ENCODE measurements at places on chromosomes 1 and 21.

DNA sequence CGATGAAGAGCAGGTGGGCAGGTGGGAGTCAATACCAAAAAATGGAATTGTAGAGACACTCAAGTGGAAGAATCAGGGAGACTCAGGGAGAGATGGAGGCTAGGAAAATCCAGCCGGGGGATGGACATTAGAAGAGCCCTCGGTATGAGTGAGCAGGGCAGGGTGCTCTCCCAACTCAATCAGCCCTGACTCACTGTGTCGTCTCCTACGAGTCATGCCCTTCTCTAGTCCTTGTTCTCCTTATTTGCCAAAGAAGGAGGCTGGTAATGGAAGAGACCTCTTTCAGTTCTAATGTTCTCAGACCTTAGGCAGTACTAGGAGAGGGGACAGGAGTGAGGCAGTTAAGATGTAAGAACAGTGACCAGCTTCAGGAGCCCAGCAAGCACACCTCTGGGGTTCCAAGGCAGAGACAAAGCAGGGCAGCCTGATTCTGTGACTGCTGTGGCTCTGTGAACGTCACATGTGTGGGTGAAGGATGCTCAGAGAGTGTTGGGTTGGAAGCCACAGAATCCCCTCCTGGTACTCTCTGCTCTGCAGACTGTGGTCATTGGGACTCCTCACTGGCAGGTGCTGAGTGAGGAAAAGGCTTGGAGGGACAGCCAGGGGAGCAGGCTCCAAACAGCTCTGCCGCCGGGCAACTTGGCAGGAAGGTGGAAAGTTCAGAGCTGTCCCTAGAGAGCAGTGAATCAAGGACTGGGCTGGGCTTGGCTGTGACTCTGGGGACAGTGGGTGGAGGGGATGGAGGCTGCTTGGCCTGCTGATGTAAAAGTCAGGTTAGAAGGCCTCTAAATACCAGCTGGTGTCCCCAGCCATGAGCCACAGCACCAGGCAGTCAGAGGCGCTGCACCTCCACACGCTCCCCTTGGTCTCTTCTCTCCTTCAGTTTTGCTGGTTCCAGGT is 11.1 kb upstream of the GJA5 start:
- DNase-seq: no peak

DNA sequence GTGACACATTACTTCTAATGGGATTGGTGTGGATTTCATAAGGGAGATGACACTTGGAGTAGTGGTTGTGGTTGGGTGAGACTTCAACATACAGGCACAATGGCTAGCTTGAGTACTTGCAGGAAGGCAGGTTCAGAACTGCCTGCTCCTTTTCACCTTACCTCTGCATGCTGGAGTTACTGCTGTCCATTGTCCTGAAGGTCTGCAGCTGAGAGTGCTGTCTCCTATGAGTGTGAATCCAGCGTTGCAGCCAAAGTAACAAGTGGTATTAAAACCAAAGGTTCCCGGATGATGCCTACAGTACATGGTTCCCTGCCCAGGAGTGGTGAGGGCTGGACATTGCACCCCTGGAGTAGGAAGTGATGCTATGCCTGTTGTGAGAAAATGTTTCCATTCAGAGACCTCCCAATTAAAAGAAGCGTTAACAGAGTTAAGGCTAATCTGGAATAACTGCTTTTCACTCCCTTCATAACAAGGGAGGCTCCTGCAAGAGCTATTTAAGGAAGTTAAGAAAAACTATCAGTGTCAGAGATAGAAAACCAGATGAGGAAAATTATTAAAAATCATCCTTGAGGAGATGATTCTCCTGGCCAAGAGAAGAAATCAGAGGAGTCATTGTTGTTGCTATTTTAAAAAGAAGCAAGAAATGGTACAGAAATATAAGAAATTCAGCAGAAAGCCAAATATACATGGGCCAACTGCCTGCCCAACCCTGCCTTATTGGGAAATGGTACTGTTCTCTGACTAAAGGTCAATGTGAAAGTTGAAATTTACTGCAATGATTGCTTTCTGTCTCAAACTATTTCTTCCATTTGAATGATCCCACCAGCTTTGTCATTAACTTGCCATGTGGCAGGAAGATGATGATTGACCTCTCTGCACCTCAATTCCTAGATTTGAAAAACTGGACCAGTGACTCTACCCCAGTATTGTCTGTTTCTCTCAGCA is 9.8 kb upstream of the F5 start:
- peak; percentile 63 for DNase-seq

- DNase-seq: no peak
Observed at GRCh38 chr1:55825461-55825860, 610.3 kb upstream of the USP24 start.

- no peak for DNase-seq
Observed at GRCh38 chr1:150207281-150207971, 28.5 kb downstream of the ANP32E start.

- no peak for DNase-seq
Observed at GRCh38 chr1:29523136-29523535, 286.8 kb downstream of the PTPRU start.

GRCh38 chr1:165259236-165259635 is 97.3 kb downstream of the LMX1A start:
- DNase-seq: no peak

DNA sequence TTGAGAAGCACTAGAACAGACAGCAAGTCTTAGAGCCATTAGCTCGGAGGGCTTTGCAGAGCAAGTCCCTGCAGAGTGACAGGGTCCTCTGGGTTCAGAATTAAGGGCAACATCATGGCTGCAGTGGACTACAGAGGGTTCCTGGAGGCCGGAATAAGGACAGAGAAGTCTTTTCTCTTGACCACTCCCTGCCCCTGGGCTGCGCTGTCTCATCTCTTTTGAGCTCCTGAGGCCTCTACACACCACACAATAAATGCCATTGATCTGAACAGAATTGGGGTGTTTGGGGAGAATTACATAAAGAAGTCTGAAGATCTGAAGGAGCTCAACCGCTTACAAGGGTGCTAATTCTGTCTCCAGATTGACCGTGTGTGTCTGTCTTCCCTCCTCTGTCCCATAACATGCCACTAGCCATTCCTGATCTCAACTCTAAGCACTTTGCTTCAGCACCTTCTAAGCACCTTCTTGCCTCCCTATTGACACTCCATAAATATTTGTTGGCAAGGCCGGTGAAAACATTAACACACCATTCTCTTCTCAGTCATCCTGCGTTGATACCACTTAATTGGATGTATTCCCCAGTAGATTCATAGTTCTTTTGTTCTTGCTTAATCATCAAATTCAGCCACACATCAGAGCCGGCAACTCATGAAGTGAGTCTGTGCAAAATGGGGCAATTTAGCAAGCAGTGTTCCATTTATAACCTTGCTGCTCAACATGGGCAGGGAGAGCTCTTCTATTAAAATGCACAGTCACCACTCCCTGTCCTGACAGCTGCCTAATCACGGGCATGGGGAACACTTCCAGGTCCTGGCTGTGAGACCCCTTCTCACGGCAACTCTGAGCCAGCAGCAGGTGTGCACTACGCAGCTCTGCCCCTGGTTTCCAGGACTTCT is 49.7 kb downstream of the NMNAT2 start:
- no peak for DNase-seq

DNA sequence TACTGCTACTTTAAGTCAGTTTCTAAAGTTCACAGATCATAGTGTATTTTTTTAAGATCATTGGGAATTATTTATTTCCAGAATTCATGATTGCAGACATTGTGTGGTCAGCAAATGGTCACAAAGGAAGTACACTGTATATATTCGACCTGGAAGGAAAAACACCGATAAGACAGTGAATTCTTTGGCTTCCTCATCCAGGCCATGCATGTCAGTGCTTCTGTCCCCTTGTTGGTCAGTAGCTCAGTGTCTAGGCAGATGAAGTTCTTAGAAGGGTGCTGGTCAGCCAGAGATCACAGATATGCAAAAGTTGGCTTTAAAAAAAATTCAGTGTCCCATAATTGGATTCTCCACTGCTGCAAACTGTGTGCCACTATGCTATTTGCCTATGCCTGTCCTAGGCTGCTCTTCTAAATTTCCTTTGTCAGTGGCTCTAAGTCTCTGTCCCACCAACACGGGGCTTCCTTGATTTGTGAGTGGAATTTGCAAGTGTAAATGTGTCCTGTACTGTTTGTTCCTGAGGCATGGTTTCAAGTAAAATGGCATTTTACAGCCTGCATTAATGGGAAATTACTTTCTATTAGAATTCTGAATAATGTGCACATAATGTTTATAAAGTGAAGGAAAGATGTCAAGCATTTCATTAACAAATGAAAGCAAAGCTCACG is 12.0 kb upstream of the VAMP4 start:
- DNase-seq: no peak

DNA sequence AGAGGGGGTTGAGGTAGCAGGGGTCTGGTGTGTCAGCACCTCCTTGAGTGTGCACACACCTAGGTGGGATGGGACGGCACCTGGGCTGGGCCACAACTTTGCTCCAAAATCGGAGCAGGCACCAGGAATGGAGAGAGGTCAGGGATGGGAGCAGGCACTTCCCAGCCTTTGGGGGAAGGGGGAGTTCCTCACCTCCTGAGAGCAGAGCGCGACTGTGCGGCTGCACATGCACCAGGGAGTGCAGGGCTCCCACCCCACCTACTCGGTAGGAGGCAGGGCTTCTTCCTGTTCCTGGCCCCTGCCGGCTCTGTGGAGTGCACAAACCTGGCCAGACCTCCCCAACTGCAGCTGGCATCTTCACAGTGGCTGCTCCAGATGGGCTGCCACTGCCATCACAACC is 399.3 kb downstream of the NCAM2 start:
- no peak for DNase-seq

DNA sequence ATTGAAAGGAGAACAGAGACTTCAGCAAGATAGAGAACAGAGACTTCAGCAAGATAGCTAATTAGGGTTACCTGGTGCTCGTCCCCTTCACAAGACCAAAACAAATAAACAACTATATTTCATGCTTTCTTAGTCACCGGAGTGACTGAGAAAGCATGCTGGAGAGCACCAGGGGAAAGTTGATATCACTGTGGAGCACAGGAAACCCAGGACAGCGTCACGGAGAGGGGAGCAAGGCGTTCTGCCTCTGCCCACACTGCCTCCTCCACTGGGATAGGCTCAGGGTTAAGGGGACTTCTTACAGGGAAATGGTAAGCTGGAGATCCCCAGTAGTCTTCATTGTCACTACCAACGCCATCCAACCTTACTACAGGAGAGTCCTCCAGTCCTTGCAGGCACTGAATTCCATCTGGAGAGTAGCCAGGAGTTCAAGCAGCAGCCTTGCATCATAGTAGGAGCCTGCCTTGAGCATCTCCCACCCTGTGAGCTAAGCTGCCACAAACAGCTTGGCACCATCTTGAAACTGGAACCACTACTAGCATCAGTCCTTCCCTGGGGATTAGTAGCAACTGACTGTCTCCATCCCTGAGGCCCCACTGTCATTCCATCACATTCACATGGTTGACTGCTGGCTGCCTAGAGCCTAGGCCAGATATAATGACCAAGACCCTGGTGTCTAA is 239.4 kb downstream of the PLPP3 start:
- DNase-seq: no peak

DNA sequence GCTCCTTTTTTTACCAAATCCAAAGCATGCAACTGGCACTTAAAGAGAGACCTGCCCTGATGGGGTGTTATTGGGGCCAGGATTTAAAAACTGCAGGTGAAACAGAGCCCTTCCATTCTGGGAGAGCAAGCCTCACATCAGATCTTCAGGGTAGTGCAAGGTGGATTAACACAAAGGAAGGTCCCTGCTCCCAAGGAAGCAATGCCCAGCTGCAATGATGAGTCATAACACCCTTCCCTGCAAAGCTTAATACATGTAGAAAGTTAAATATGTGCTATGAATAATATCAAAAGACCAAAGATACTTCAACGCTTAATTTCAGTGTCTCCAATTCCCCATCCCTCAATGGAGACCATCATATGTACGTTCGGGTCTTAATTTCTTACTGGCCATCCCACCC is 508.0 kb downstream of the OMA1 start:
- no peak for DNase-seq

DNA sequence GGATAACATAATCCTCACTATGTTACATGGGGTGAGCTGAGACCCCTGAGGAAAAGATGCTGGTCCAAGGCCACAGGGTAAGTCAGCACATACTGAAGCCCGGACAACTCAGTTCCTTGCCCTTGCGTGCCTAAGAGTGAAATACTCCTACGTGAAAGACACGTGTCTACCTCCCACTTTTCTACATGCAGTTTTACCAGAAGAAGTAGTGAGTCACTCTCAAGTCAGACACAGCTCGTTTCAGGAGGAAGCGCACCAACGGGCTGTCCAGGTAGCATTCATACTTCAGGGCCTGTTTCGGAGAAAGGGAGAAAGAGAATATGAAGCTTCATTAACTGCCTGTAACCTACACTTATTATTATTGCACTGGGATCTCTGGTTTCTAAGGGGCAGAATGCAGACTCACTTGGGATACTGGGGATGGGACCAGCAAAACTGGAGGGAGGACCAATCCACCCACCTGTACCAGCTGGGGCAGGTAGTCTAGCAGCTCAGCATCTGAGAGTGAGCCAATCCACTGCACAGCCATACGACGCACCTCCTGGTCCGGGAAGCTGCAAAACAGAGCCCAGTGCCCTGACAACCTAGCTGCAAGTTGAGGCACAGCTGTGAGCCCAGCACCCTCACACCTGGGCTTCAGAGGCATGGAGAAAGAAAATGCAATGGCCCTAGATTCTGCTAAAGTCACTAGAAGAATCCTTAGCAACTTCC is 32.4 kb upstream of the PPP1R15B start:
- DNase-seq: no peak

- DNase-seq: peak; percentile 34
Observed at GRCh38 chr1:193674292-193674944, 488.0 kb upstream of the B3GALT2 start.

All from hematopoietic multipotent progenitor cell treated with erythropoietin and hydrocortisone succinate and interleukin-3 and kit ligand, for 4 days (in vitro differentiated cells).